ENCODE measurements at places on chromosomes 3 and 15.

- DNase-seq, result no peak
These were observed 334.1 kb upstream of the GRM7 start for GRCh38 chr3:6526861-6527260.

DNA sequence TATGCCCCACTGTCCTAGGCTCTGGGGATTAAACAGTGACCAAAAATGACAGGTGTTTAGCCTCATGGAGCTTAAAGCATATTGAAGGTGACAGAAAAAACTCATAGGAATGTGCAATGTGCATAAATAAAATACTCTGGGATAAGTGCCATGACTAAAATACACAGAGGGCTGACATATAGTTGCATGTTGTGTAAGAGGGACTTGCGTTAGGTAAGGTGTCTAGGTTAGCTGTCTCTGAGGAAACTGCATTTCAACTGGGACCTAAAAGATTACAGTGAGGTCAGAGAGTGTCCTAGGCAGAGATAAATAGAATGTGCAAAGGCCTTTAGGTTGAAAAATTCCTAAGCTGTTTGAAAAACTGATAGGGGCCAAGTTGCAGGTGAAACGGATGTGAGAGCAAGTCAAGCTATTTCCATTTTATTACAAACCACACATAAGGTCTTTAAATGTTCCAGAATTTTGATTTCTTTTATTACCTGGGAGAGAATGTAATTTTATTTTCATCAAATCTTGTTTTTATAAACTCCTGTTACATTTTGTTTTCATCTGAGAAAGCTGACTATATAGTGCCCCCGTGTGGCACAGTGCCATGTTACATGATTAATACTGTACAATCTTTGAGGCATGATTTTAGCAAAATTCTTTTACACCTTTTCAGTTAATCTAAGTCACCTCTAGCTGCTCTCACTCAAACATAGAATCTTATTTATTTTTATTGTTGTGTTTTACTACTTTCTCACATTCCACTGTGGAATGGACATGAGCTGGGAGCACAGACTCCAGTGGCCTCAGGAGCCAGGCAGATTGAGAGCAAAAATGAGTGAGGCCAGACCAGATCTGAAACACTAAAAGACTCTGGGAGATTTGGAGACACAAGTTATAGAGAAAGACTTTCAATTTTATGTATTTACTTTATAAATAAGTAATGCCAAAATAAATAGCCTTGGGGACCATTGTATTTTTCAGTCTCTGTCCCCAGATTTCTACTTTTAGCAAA lies 259.6 kb upstream of the ZNF717 start:
- no peak for DNase-seq

GRCh38 chr3:159917141-159917540 lies 71.5 kb upstream of the IL12A start:
- DNase-seq, result no peak

DNA sequence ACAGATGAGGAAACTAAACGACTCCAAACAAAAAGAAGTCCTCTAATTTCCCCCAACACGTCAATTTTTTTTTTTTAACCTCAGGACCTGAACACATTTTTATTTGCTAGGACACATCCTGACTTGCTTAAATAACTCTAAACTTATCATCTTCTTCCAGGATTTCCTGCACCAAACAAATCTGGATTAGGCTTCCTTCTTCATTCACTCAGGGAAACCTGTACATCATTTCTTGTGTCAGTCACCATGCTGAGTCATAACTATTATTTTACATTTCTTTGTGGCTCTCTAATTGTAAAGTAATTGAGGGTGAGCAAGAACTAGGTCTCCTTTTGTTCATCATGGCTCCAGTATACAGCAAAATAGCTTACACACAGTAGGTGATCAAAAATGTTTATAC lies 433.4 kb upstream of the GBE1 start:
- DNase-seq, result no peak

- DNase-seq, result no peak
These were observed 89.2 kb upstream of the RORA start for GRCh38 chr15:61318301-61318700.

DNA sequence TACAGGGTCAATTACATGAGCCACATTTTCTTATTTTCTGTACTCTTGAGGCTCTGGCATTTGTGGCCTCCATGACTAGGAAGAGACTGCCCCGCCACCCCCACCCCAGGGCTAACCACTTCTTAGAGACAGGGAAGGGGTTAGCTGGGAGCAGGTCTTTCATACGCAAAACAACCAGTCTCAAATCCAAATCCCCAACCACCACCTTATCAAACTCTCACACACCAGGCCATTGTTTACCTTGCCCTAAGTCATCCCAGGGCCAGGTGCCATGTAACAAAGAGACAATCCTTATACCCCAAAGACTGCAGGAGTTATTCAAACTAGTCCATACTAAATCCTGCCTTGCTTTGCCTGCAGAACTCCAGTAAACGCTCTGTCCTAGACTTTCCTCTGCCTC lies 77.8 kb downstream of the B3GNT5 start:
- DNase-seq, result no peak

GRCh38 chr15:33067456-33067855 lies 127.1 kb downstream of the FMN1 start:
- DNase-seq, result no peak

GRCh38 chr3:109903100-109903499 lies 565.8 kb upstream of the DPPA4 start:
- no peak for DNase-seq

DNA sequence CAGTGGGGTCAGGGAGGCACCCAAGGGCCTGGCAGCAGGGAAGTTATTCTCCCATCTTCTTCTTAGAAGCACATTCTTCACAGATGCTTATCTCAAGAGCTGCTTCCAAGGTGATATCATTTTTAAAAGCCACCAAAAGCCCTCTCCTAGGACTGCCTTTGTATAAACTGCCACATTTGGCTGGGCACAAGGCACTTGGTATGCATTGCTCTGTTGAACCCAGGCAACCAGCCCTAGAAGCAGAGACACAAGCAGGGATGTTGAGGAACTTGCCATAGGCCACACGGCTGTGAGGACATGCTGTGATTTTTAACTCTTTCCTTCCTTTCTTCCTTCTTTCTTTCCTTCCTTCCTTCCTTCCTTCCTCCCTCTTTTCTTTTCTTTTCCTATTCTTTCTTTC lies 7.4 kb upstream of the SLC6A1 start:
- no peak for DNase-seq

- peak; percentile 13 for DNase-seq
These were observed 18.9 kb upstream of the FEM1B start for GRCh38 chr15:68258692-68259091.

DNA sequence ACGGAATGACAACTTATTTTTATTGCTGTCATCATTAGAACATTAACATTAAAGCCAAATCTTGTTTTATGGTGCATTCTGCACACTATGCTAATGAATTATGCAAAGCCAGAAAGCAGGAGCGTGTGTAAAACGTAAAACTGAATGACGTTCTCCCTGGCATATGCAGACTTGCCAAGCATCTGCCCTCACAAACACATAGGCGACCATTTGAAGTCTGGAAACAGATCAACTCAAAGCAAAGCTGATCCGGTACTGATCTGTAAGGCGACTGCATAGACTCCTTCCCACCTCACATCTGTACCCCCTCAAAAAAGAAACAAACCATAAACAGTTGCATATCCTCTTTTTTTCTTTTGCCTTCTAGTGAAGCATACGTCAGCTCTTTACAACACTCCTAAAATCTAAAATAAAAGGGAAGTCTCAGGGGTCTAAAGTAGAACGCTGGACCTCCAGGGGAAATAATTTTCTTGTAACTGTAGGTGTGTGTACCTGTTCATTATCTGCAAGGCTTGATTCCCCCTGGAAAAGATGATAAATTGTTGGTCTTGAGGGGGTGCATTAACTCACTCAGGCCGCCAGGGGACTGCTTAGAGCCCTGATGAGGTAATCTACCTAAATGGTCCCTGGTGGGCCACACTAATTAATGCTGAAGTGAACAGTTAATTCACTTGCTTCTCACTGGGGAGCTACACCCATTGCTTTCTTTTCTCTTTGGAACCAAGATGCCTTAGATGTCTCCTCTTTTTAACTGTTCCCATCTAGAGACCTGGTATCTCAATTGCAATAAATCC lies 231.4 kb downstream of the CDIN1 start:
- DNase-seq, result no peak

GRCh38 chr3:138984816-138985215 lies 21.3 kb downstream of the PRR23A start:
- DNase-seq, result no peak

DNA sequence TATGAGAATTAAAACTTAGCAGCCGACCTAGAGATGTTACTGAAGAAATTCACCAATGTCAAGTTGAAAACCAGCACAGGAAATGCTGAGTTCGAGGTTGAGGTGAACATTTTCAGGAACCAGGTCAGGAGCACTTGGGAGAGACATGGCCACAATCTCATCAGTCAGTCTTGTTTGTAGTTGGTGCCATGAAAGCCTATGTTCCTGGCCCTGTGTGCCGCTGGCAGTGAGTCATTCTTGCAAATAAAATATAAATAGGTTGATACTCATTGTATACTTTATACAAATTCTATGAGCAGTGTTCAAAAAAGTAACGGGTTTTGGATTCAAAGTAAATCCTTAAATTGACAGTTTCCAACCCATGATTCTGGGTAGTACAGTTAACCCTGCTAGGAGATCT lies 1.5 kb upstream of the FSIP1 start:
- no peak for DNase-seq

DNA sequence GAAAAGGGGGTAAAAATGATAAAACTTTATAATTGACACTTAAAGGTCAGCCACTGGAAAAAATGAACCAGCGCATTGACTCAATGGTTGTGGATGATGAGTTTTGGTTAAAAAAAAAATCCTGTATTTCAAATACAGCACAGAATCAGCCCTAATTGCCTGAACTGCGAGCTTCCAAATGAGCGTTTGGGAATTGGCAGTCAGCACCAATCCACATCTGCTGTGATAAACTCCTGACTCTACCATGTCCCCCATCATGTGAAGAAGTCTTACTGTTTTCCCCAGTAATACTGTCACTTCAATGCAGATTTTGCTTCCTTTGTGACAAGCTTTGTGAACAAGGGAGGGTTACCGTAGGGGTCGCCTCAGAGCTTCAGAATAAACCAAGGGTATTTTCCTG lies 235.4 kb downstream of the EBLN2 start:
- no peak for DNase-seq

DNA sequence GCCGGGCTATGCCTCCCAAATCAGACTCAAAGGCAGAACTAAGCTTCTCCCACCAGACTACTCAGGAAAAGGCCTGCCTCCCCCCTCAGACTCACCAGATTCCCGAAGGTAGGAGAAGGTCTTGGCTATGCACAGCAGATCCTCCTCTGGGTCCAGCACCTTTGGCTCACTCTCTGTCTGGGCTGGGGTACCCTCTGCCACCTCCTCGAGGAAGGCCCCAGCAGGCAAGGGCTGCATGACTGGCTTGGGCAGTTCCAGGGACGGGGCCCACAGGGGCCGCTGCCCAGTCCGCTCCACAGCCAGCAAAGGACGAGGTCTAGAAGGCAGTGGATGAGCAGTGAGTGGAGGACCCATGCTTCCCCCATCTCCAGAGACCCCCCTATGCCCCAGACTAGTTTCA lies 3.3 kb downstream of the CISH start:
- no peak for DNase-seq

- DNase-seq, result no peak
These were observed 311.4 kb downstream of the PDCD6IP start for GRCh38 chr3:34109846-34110245.

GRCh38 chr15:71443538-71443937 lies 328.3 kb downstream of the THSD4 start:
- DNase-seq, result peak; percentile 25

- DNase-seq, result no peak
These were observed 346.1 kb downstream of the ZIC1 start for GRCh38 chr3:147755310-147755709.

All from stimulated activated CD4-positive, alpha-beta T cell treated with anti-CD3 and anti-CD28 coated beads, Interleukin-1b, Interleukin-23, amount 100 ng/mL, for 24 hours (primary cell).